ENCODE measurements at places on chromosomes 7 and 10.

- no peak for DNase-seq
These were observed 311.9 kb downstream of the MDFIC start for GRCh38 chr7:115233809-115234208.

GRCh38 chr7:43143918-43144589 lies 31.6 kb downstream of the HECW1 start:
- no peak for DNase-seq

- DNase-seq, result no peak
These were observed 589 bp downstream of the LSM8 start for GRCh38 chr7:118184565-118184940.

DNA sequence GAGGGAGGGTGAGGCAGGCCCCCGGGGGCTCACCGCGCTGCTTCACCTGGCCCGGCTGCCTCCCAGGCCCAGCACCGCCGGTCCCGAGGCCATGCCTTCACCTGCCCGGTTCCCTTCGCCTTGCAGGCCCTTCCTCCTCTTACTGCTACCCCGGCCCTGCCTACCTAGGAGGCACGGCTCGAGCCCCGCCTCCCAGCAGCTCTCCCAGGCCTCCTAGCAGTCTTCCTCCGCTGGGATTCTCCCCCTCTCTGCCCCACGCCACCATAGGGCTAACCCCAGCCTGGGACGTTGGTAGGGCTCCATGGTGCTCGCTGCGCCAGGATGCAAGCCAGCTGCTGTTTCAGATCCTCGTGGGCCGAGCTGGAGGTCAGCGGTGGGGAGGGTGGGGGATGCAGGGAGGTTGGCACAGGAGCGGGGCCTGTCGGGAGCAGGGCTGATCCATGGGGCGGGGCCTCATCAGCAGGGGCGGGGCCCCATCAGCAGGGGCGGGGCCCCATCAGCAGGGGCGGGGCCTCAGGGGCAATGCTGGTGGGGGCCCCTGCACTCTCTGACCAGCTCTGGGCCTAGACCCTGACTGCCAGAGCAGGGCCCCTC lies 63.3 kb downstream of the RASGEF1A start:
- DNase-seq, result no peak

DNA sequence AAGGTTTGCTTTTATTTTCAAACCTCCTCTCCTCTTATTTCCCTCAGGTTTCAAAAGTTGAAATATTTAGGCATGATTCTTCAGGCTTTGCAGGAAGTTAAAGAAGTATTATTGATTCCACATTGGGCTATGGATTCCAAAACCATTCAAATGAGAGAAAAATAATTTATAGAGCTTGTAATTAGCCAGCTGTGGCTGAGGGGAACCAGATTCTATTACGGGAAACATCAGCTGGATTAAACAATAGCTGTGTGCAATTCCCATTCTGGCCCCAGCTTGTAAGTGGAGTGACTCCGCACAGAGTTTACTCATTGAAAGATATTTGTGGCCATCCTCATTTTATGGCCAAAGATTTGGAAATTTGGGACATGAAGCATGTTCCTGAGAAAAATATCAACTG lies 77.0 kb upstream of the PHYHIPL start:
- no peak for DNase-seq

GRCh38 chr10:8873310-8873709 lies 818.8 kb downstream of the GATA3 start:
- DNase-seq, result no peak

DNA sequence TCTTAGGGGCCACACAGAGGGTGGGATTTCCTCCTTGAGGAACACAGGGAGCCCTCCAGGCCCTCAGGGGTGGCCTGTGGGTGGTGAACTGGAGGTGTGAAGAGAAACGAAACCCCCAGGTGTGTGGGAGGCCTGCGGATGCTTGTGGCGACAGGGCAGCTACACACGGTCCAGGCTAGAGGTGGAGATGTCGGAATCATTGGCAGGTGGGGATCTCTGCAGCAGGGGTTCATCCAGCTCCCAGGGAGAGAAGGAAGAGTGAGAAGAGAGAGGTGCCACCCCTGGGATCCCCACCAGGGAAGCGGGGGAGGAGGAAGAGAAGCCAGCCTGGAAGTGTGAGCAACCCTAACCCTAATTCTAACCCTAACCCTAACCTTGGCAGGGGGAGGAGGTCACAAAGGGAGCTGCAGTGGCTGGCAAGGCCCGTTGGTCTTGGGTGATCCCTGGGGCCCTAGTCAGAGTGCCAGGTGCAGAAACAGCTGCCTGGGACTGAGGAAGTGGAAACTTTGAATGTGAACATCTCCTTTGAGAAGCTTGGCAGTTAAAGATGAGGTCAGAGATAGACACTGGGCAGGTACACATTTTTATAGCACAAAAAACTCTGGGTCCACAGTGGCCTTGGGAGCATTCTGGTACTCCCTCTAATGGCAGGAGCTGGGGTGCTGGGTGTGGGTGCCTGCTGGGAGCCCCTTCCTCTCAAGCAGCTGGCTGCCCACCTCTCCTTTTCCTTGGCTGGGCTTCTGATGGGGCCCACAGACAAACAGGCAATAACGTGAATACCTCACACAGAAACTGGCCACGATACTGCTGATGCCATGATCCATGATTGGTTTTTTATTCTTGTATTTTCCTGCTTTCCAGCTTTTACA lies 6.8 kb upstream of the AEBP1 start:
- DNase-seq, result no peak

DNA sequence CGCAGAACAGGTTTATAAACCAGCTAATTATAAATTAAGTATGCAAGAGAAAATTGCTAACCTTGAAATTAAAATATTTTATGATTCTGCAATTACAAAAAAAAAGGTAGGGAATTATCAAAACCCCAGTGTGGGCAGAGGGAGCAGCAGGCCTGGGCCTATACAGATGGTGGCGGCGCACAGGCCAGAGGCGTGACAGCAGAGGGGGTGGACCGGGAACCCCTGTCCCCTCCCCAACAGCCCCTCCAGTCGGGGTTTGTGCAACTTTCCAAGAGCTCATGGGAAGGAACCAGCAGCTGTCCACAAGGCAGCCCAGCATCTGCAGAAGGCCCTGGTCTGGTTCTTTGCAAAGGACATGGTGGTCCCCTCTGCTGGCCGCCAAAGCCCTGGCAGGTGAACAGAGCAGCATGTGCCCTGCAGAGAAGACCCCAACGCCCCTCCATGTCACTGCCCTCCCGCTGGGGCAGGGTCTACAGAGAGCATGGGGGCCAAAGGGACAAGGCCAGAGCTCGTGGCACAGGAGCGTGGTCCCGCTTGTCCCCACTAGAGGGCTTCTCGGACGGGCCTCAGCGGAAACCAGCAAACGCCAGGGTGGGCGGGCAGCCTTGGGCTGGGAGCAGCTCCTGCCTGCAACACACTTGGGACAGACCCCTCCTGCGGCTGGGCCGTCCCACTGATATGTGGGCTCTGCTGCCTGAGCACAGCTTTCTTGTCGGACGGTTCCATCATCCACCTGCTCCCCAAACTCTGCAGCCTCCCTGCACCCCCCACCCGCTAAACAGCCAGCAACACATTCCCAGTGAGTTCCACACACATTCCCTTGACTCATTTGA lies 75.1 kb downstream of the EBF3 start:
- no peak for DNase-seq

GRCh38 chr7:106112972-106113421 lies 885 bp upstream of the SYPL1 start:
- no peak for DNase-seq

GRCh38 chr7:23893176-23893941 lies 183.3 kb downstream of the STK31 start:
- no peak for DNase-seq

- DNase-seq, result no peak
These were observed 111.4 kb upstream of the ABCB5 start for GRCh38 chr7:20504060-20504459.

DNA sequence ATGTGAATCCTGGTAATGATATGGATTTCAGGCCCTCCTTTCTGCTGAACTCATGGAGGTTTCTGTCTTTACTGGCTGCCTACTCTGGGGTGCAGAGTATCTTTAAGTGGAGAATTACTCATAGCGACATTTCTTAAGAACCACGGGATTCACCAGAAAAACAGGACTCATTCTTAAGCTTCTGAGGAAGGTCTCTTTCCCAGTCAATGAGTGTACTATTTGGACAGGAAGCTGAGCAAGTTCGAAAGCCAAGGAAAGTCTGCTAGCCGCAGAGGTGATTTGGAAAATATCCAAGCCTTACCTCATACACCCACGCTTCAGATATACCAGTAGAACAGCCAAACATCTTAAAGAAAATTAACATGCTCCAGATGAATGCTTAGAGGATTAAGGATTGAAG lies 377.6 kb upstream of the MYO3A start:
- no peak for DNase-seq

GRCh38 chr7:143884969-143885559 lies 16.9 kb downstream of the TCAF1 start:
- DNase-seq, result no peak

DNA sequence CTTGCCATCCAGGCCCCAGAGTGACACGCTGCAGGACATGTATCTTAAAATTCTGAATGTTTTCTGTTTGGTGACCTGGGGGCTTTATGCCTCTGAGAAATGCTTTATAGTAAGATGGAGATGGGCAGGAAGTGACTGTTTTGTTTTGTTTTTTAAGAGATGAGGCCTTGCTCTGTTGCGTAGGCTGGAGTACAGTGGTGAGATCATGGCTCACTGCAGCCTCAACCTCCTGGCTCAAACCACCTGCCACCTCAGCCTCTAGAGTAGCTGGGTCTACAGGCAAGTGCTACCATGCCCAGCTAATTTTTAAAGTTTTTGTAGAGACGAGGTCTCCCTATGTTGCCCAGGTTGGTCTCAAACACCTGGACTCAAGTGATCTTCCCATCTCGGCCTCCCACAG lies 20.6 kb downstream of the ZNF777 start:
- no peak for DNase-seq

- no peak for DNase-seq
These were observed 136.2 kb upstream of the CTBP2 start for GRCh38 chr10:125296598-125296997.

DNA sequence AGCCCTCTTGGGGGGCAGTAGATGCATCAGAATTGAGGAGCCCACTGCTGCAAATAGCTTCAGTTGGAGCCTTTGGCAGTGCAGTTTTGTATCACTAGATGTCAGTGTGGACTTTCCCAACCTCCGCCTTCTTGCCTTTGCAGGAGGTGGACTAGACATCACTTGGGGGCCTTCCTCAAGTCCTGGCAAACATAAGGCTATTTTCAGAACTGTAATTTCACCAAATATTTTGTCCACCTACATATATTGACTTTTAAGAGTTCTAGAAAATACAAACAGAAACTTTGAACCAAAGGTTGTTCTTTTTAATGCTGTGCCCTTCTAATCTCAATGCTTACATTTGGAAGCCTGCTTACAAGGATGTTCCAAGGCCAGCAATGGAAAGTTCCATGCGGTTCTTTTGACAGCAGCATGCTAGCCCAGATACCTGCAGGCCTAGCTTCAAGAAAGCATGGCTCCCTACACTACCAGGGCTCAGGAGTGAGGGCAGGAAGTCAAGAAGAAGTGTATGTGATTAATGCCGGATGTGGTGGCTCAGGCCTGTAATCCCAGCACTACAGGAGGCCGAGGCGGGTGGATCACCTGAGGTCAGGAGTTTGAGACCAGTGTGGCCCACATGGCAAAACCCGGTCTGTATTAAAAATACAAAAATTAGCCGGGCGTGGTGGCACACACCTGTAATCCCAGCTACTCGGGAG lies 8.0 kb upstream of the ZNRF2 start:
- DNase-seq, result no peak

GRCh38 chr7:24110056-24110455 lies 173.9 kb upstream of the NPY start:
- DNase-seq, result no peak

DNA sequence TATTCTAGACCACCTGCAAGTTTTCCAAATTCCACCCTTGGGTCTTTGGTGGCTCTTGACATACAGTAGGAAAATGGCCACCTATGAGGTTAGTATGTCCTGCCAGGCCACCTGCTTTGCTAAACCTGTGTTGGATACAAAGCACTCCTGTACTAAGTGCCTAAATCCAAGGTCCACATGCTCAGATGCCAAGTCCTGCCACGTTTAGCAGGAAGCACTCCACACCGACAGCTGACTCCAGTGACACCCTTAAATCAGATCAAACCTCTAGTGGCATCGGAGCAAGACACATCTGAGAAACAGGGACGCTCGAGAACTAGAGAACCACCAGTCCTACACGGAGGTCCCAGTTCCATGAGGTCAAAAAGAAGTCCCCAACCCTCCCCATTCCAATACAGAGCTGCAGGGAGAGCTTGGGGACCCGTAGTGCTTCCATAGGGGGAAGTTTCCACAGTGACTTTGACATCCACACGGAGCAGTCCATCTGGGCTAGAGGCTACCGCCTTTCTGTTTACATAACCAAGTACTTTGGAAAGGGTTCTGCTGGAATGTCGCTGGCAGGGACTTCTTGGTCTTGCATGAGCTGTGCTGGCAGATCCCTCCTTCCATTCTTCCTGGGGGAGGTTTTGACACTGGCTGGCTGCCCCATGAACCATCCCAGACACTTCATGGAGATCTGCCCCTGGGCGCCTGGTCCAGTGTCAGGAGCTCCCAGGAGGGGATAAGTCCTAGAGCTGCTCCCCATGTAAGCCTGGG lies 290.6 kb downstream of the PRPF18 start:
- no peak for DNase-seq

DNA sequence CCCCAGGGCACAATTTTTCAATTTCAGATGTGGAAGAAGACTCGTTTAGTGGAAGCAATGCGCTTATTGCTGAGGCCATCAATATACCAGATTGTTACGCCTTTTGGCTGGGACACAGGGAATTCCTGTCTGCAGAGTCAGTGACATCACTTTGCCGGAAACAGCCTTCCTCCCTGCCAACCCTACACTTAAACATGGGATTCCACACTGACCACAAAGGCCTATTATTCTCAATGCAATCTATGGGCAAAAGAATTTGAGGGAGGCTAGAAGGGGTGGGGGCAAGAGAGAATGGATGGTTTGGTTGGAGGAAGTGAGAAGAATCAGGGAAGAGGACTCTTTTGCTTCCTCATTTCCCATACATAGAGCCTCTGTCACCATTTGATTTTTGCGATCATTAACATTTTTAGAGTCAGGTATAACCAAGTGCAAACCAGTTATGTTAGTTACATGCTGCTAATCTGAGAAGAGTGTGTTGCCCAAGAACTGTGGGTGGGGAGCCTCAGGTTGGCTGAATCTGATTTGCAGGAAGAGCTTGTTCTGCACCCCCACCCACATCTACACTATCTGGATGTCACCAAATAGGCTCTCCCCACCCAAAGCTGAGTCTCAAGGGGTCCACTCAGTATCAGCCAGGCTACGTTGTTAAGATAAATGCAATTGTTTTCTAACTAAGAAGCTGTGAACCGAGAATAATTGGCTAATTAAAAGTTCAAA lies 58.2 kb downstream of the ENTPD1 start:
- DNase-seq, result no peak

GRCh38 chr10:10680496-10680895 lies 337.2 kb upstream of the CELF2 start:
- no peak for DNase-seq

GRCh38 chr7:100673942-100674410 lies 436 bp downstream of the GNB2 start:
- DNase-seq, result peak; percentile 31

DNA sequence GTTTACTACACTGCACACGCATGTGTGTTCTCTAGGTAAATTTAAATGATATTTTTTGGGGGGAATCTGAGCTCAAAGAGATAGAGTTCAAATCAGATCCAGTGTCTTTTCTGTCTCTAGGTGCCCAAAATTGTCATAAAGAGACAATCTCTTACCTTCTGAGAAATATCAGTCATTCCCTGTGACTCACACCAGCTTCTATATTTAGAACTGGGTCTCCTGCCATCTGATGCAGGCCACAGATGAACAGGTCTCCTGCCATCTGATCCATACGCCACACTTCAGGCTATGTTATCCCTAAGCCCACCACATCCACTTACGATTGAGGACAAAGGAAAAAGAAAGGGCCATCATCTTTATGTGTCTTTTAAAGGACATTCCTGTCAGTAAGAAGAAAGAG lies 136.3 kb upstream of the LAMB4 start:
- no peak for DNase-seq

- DNase-seq, result no peak
These were observed 48.3 kb downstream of the BAIAP2L1 start for GRCh38 chr7:98352621-98353020.
